GOT3 (cell line): ENCODE measurements at places on chromosomes 13 and 19.

DNA sequence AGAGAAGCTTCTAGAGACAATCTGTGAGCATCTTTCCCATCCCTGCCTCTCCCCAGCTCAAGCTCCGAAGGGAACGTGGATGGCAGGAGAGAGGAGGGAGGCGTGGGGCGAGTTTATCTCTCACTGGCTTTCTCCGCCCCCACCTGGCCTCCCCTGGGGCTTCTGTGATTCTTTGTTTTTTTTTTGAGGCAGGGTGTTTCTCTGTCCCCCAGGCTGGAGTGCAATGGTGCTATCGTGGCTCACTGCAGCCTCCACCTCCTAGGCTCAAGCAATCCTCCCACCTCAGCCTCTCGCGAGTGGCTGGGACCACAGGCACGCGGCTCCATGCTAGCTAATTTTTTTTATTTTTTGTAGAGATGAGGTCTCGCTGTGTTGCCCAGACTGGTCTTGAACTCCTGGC, 23.0 kb downstream of the EFNA2 start:
- no peak for DNase-seq

DNA sequence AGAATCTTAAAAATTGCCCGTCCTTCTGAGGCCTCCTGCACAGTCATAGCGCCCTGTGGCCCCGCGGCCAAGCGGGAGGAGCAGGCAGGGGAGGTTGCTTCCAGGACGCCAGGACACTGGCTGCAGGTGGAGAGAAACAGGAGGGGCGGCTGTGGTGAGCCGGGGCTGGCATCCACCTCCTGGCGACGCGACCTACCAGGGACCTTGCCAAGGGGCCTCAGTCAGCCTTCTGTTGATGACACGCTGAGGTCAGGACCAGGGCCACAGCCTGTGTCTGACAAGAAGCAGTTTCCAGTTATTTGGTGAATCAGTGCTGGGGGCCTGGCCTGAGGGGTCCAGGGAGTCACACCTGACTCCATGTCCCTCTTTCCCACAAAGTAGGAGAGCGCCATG, 13.3 kb upstream of the MKNK2 start:
- DNase-seq = no peak

DNA sequence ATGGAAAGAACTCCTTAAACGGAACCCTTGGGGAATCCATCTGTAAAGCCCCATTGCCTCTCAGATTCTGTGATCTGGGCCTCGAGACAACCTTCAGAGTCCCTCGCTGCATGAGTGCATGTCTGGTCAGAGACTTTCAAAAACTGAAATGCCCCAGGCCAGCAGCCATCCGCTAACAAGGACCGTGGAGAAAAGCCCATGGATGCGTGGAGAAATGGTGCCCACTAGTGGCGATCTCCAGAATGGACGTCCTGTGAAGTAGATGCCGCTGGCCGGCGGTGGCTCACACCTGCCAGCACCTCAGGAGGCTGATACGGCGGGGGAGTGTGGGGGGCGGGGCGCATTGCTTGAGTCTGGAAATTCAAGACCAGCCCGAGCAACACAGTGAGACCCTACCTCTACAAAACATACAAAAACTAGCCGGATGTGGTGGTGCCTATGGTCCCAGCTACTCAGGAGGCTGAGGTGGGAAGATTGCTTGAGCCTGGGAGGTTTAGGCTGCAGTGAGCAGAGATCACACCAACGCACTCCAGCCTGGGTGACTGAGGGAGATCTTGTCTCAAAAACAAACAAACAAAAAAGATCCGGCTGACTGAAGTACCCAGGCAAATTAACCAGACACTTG, 7.9 kb upstream of the CDC16 start:
- DNase-seq = peak; percentile 61

DNA sequence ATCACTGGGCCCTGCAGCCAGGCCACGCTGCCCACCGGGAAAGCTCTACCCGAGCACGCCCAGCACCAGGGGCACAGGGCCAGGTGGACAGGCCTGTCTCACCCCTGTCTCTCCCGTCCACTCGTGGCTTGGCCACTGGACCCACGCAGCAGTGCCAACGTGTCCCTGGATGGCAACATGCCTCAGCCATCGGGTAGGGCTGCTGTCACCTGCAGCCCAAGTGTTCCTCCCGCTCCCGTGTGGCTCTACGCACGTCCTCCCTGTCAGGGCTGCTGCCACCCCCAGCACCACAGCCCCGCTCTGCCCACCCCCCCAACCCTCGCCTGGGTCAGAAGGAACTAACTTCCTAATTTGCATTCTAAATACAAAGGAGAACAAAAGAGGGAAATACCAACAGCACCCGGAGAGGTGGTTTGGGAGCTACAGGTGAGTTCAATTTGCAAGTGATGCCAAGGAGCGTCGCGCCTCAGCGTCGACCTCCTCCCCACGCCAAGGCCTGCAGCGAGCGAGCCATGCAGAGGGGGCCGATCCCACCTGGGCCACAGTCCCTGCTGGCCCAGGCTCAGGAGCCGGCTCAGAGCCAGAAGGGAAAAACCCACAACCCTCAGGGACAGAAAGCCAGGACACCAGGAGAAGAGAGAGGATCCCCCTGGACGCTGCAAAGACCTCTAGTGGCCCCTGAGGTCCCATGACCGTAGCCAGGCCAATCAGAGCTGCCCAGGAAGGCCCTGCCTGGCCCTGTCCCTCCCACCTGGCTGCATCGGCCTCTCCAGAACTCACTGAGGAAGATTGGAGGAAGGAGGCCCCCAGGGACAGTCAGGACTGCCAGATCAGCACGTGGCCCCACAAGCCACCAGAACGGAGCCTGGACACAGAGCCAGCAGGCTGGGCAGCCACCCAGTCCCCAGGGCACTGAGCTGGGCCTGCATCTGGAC, 128.4 kb upstream of the SPACA7 start:
- DNase-seq = no peak

- DNase-seq = no peak
Measured at GRCh38 chr13:111572956-111573761, 252.7 kb downstream of the TEX29 start.

DNA sequence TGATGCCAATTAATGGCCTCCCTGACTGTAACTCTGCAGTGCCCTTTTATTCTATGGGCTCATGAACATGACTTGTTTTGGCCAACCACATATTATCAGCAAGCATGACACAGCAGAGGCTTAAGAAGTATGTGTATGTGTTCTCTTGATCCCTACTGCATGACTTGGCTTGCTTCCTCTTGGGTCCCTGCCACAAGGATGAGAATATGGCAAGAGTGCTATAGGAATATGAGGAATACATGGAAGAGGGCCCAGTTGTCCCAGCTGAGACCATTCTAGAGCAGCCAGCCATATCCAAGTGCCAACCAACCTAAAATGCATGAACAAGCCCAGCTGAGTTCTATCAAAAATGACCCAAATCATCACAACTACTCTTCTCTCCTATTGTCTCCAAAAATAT, 576.7 kb upstream of the PCDH9 start:
- no peak for DNase-seq

DNA sequence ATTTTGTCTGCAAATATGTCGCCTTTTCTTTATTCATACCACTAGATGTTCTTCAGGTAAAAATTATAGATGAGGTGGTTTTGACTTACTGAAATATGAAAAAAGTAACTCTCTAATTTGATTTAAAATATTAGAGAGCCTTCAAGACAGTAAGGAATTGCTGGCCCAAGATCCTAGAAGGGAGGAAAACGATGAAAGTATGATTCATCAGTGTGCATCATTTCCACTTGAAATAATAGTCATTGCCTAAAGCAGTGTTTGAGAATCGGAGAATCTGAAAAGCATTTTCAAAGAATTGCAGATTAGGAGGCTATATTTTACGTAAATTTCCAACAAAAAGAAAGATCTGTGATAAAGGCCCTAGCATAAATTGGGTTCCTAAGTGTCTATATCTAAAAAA, 1707.9 kb upstream of the PRR20A start:
- DNase-seq = no peak

- no peak for DNase-seq
Measured at GRCh38 chr19:18735324-18735723, 51.8 kb downstream of the CRTC1 start.

DNA sequence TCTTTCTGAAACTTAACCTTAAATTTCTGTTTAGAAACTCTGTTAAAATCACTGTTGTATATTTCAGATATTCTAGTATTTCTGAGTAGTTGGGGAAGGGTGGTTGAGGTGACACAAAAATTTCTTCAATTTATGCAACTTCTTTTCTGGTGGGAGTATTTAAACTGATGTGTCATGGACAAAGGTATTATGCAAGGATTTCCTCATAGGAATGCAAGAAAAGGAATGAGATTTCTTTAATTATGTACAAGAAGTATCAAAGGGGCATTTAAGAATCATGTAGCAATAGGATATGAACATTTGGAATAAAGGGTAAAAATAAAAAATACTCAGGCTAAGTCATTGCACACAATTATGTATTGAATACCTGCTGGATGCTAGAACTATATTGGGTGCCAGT, 575.8 kb upstream of the KLF12 start:
- no peak for DNase-seq

GRCh38 chr13:95627590-95627989, 16.9 kb downstream of the DZIP1 start:
- no peak for DNase-seq

DNA sequence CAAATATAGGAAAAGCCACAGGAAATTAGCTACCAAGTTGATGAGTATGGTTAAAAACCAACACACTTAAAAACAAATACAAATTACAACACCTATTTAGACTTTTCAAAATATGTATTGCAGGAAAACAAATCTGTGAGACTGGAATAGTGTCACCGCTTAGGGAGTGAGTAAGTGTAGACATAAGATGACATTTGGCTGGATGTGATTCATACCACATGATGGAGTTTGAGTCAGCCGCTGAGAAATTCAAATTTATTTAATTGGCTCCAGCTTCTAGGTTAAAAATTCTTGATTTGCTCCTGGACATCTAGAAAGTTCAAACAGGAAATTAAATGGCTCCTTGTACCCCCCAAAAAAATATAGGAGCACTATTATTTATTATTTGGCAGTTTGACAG, 531.7 kb downstream of the SLITRK1 start:
- no peak for DNase-seq

DNA sequence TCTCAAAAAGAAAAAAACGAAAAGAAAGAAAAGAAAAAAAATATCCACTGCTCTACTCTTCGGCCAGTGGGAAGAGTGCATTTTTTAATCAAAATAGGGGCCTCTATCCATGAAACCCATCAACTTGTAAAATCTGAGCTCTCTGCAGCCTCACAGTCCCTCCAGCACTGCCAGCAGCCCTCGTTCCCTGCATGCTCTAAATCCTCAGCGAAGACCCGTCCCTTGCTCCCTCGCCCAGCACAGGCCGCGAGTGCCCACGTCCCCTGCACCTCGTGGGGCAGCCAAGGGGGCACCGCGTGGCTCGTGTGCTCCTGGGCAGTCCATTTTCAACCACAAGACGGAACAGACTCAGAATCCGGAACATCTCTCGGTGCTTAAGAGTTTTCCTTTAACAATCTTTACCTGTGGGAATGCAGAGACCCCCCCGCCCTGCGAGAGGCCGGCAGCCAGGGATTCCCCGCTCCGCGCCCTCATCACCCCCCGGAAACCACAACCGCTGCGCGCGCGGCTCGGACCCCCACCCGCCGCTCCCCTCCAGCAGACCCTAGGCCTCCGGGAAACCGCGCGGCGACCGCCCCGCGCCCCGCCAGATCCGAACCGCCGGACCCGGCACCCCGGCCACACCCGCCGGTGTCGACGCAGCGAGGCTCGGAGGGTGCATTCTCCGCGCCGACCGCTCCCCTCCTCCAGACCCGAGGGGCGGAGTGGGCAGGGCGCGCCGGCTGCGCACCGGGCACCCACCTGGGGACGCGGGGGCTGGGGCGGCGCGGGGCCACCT, 638 bp downstream of the ANKRD27 start:
- no peak for DNase-seq

GRCh38 chr13:65670014-65670625, 1560.0 kb downstream of the PCDH9 start:
- DNase-seq = no peak

DNA sequence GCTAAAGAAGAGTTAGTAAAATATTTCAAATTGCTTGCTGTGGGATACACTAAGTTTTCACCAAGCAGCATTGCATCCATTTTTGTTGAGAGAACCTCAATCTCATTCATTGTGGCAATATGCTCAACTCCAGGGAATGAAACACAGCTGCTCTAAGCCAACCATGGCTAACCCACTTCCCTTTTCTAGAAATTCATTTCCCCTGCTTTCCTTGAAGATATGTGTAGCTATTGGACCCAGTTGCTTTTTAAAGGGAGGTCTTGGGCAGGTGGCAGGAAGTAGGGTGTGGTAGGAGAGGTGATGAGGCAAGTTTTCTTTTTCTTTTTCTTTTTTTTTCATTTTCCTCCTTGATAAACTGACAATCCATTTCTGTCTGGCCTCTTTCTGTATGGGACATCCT, 452.2 kb downstream of the FGF14 start:
- no peak for DNase-seq

GRCh38 chr19:50703915-50704796, 15.4 kb downstream of the SHANK1 start:
- DNase-seq = no peak

DNA sequence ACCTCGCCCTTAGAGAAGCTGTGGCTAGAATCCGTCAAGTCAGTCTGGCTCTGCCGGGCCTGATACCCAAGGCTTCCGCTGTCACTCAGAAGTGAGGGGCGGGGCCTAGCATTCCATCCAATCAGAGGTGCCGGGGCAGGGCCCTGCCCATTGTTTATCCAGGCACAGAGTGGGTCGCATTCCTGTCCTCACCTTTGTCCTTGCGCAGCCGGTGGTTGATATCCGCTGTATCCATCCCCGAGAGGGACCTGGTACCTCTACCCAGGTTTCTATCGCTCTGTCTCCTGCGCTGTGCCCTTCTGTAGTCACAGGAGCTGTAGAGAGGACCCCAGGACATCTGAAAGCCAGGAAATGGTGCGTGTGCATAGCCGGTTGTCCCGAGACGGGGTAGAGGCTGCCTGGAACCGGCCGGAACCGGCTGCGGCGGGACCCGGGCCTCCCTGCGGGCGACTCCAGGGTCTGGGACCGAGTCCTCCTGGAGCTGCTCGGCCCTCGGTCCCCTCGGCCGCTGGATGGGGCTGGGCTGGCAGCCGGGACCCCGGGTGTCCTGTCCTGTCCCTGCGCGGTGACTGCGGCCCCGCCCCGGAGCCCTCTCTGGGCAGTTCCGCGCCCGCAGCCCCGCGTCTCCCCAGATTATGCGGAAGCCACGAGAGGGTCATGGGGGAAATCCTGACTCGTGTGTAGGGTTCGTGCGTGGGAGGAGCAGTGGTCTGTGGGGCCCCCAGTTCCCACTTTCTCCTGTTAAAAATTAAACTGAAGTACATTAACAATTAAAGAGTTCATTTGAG, at the start of gene ZNF763:
ZNF763 (plus strand) TSS at position 183 of the 788 bp plus-strand sequence; CDS start at position 352, 169 bp downstream.
- peak; percentile 51 for DNase-seq

DNA sequence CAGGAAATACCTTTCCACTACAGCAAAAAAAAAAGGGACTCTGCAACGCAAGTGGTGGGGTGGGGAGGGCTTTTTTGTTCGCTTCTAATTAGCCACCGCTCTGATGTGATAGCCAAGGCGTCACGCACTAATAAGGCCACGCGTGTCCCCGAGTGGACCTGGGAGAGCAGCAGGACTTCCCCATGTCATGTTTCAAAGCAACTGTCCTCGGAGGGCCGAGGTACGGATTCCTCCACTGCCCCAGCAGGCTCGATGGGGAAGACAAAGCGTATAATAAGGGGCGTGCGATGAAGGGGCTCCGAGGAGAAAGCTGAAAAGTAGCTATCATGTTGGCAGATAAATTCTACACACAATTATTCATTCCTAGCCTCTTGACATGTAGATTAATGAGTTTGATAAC, 179.7 kb upstream of the ZNF507 start:
- no peak for DNase-seq
